ENCODE measurements at places on chromosomes 5 and 9. TPM values are rescaled to one million over a fixed set of nuclear protein-coding genes. Genes with fewer than 3 reads are reported as not detected.

The PSD2 gene
- 0.34 TPM for polyA plus RNA-seq

The CARTPT gene
- 0.53 TPM for polyA plus RNA-seq

The S100Z gene
- polyA plus RNA-seq = not detected

The PAM gene
- 57.0 TPM for polyA plus RNA-seq

DNA sequence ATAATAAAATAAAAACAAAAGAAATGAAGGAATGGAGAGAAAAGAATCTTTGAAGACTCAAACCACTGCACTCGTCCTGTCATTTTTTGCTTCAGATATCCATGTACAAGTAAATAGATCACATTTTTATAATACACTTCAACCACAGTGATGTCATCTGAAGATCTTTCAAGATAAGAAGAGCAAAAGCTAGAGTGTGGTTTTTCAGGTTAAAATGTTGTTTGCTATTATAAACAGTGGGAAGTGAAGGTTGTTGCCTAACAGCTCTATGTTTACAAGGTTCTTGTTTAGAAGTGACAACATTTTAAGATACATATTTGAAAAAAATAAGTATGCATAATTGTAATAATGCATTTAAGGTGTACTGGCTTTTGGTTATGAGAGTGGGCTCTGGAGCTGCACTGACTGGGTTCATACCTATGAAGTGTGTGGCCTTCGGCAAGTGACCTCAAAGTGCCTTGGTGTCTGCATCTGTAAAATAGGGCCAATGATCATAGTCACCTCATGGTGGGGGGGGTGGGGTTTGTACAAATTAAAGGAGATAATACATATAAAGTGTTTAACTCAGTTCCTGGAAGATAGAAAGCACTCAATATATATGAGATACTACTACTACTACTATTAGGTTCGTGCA is 45.5 kb upstream of the IL7R start:
- peak; percentile 65 for DNase-seq

DNA sequence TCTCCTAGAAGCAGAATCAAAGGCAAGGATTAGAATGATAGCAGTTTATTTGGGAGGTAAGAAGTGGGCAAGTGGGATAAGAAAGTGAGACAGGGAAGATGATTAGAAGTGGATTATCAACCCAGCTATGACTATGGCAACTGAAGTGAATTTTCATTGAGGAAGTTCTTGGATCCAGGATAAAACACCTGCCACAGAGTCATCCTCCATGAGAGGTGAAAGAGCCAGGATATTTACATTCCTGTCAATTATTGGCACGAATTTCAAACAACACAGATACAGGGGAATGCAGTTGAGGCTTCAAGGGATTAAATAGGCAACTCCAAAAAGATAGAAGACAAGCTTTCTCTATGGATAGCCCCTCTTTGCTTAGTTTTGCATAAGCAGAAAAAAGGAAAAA is 31.8 kb upstream of the ZNF366 start:
- DNase-seq = no peak

DNA sequence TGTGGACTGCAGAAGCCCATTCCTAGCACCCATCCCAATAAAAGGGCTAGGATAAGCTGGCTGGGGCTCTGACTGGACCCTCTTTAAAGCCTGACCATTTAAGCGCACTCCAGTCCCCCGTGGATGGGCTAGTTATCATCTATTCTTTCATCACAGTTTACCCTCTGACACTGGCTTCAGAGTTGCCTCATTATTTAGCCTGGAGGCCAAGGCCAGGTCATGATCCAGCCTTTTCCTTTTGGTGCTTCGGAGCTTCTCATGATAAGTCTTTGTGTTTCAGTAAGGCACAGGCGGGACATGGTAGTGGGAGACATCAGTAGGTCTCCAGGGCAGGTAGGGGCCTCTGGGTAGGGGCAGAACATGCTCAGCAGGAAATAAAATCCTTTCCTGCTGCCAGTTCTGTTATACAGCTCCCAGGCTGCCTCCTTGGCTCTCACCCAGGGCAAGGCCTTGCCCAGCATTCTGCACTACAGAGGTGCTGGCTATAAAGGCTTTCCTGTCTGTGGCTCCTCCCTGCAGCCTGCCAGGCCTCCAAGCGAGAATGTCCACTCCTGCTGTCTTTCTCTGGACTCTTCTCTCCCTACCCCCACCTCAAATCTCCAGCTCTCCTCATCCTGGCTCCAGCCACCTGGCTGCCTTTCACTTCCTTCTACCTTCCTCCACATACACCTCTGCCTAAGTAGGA is 128.8 kb downstream of the FSTL4 start:
- no peak for DNase-seq

- DNase-seq = no peak
Measured at GRCh38 chr9:127580879-127581475, 31.1 kb upstream of the STXBP1 start.

- no peak for DNase-seq
Measured at GRCh38 chr5:128304791-128305190, 221.2 kb downstream of the SLC12A2 start.

Data from small intestine (tissue), 16 donors.